Astrocyte of the hippocampus (primary cell): ENCODE measurements at places on chromosomes 5 and 9.
A peak's percentile ranks its signal among the peaks of the same experiment; 100 is the strongest.

GRCh38 chr9:37775216-37775919 is 9.5 kb downstream of the EXOSC3 start:
- DNase-seq: no peak

- DNase-seq: peak; percentile 81
Measured at GRCh38 chr5:153964880-153965645, 73.6 kb downstream of the FAM114A2 start.

DNA sequence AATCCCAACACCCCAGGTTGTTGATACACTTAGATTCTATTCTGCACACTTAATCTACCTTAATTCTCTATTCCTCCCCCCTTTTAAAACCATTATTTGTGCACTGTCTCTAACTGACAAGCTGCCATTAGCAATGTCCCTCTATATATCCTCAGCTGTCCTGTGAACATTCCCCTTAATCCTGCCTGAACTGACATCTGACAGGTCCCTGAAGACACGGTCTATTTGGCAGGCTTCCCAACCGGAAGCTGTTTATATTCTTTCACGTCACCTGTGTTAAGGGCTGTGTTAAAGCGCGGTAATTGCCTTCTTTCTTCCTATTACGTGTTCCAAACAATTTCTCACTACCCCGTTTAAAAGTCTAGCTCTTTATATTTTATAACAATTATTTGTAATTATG is 277.3 kb downstream of the CDH9 start:
- DNase-seq: no peak

GRCh38 chr9:122127396-122127798 is 32.2 kb downstream of the NDUFA8 start:
- no peak for DNase-seq

GRCh38 chr9:71490810-71491209 is 277.5 kb downstream of the CEMIP2 start:
- DNase-seq: no peak

GRCh38 chr5:178991190-178992145 is 3.7 kb downstream of the GRM6 start:
- no peak for DNase-seq

DNA sequence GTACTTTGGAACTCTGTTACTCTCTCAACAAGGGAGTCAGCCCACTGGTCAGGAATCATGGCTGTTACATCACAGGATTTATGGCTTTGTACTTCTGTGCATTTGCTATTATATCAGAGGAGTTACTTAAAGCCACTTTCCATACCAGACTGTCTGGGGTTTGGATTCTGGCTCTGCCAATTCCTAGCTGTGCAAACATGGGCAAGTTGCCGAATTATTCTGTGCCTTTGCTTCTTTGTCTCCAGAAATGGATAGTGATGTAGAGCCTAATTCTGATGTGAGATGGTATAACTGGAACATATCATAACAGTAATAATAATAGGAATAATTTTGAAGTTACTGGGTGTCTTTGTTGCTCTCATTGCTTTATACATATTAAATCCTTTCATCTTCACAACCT is 1047.3 kb upstream of the SEMA6A start:
- no peak for DNase-seq

DNA sequence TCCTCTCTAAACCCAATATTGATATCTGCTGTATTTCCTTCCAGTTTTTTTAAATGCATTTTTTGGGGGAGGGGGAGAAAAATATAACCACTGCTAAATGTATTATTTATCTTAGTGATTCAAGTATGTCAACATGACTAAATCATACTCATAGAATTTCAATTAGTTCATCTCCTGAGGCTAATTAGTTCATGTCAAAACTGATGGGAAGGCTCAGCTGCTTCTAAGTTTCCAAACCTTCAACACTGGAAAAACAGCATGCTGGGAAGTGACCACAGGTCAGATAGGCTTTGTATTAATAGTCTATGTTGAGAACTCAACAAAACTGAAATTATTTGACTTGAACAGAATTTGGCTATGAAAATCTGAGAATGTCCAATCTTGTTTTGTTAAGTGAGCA is 118.7 kb downstream of the TTLL11 start:
- DNase-seq: no peak

DNA sequence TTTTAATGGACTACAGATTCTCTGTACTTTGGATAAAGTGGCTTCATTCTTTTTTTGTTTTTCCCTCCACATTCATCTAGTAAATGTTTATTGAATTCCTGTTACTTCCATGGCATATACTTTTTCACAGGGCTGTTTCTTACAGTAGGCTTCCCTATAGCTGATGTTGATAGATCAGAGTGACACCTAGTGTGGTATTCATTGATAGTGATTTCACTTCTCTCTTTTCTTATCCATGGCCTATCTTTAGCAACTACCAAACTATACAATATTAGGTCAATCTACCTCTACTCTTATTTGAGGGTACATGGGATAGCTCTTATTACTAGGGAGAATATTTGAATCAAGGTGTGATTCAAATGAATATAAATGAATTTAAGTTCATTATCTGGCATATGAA is 35.8 kb downstream of the FSD1L start:
- no peak for DNase-seq

DNA sequence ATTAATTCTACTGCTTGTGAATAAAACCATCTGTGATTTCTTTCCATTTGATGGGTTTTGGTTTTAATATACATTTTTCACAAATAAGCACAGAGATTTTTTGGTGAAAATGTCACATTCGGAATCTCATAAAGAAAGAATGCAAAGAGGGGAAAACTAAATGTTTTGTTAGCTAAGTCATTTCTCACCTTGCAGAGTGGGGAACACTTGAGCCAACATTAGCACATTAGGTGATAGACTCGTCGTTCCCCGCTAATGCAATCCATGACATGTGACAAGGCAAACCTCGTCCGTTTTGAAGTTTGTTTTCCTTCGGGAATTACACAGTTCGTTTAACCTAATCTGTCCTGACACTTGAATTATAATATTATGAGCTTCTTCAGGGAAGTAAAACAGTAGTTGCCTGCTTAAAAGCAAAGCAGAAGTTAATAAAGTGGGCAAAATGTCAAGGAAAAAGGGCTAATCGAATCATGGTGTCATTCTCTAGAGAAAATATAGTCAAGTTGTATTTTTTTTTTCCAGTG is 95.8 kb upstream of the LMX1B start:
- no peak for DNase-seq

DNA sequence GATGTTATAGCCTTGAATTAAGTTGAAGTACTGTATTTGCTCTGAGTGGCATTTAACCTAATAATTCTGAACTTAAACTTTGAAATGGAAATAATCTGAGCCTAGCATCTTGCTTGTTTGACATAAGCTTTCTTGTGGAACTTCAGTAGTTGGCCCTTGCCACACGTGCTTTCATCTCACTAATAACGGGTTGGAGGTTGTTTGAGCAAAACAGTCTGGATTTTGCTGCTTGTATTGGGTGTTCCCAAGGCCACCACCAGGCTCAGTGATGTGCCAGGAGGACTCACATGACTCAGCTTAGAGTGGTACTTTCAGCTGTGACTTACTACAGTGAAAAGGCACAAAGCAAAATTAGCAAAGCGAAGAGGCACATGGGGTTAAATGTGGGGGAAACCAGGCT is 35.7 kb downstream of the SECISBP2 start:
- no peak for DNase-seq

DNA sequence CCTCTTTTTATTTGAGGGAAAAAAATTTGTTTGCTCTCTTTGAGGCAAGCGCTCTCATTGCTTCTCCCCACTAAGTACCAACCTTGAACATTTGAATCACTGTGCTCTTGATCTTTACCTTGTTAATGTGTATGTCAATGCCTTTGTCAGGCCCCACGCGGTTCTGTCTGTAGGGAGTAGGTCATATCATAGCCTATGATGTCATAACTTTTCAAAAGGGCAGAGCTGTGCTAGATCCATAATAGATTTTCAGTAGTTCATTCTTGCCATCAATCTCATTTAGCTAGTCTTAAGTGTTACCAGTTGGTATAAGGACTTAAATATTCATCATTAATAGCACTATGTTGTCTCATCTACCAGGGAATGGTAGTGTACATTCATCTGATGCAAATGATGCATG is 56.6 kb downstream of the MAST4 start:
- DNase-seq: no peak
